ENCODE measurements at places on chromosomes 2 and 18.

DNA sequence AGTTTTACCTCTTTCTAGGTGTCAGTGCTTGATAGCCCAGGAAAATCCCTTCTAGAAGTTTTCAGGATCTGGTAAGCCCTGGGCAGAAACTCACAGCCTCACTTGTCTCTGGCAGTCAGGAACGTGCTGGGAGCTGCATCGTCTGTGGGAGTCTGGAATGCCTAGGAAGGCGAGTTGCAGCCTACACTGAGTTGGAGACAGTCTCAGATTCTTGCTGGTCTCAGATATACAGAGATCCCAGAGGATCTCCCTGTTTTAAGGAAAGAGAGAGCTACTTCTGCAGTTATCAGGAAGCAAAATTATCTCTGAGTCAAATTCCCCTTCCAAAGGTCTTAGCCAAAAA is 104.4 kb upstream of the CDC42EP3 start:
- DNase-seq = no peak

- DNase-seq = no peak
Measured at GRCh38 chr2:157684940-157685466, 56.3 kb upstream of the ACVR1C start.

- DNase-seq = peak; percentile 41
Measured at GRCh38 chr2:174607989-174608865, 10.6 kb upstream of the WIPF1 start.

DNA sequence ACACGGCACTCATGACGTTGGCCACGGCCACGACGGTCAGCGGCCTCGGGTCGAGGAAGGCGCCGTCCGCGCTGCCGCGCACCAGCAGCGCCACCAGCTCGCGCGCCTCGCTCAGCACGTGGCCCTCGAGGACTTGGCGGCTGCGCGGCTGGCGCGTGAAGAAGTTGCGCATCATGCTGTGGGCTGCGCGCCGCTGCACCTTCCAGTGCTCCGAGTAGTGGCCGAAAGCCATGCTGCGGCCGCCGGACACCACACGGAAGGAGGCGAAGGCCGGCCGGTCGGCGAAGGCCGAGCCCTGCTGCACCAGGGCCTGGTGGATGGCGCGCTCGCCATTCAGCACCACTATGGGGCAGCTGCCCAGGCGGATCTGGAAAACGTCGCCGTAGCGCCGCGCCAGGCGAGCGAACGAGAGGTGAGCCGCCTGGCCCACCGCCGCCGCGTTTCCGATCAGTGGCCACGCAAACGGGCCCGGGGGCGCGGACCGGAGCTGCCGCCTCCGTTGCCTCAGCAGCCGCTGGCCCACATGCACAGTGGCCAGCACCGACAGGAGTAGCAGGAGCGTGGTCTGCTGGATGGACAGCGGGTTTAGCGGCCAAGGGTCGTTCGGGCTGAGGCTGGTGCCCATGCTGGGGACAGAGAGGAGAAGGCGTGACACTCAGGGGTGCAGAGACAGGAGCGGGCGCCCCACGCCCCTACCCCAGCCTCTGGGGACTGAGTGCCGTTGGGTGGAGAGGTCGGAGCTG is 1.0 kb downstream of the CYP1B1 start:
- no peak for DNase-seq

- DNase-seq = no peak
Measured at GRCh38 chr2:8511868-8512612, 169.8 kb upstream of the ID2 start.

DNA sequence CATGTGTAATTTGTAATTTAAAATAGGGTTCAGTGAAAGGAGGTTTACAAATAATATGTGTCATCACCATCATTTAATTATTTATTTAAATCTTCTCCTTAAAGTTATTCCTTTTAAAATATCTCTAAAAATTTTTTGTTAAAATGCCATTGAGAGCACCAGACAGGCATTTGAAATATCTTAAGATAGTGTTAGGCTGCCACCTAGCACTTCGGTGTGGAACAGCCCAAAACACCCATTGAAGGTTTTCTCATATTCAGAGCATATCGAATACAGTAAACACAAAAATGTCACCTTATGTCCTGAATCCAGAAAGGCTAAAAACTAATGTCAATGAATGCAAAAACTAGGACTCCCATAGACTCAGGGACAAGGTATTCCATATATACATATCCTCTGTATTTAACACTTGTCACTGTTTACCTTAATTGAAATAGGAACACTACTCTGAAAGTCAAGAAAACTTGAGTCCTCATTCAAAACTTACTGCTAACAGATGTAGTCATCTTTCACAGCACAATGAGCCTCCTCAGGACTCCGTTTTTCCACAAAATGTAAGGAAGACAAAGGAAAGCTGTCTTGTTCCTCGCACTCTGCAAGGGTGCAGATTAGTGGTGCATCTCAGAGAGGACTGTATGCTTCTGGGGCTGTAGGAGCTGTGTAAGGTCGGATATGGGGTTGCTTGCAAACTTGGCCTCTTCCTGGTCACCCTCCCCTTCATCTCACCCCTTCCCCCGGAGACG is 329.5 kb downstream of the PAX3 start:
- DNase-seq = no peak

DNA sequence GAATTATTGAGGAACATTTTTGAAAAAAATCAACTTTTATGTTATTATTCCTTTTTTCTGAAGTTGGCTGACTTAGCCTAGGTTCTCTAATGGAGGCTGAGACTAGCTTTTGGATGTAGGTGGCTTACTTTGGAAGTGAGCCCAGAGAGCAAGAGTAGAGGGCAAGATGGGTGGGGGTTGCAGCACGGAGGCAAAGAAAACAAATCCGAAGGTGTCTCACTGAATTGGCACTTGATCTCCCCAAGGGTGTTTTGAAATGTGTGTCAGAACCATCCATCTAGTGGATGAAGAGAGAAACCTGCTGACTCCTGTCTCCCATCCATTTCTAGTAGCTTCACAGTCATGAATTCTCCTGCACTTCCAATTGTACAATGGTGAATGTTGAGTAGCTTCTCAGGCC is 390.7 kb downstream of the TMEM182 start:
- no peak for DNase-seq

- no peak for DNase-seq
Measured at GRCh38 chr2:47152803-47153202, 2.3 kb downstream of the STPG4 start.

DNA sequence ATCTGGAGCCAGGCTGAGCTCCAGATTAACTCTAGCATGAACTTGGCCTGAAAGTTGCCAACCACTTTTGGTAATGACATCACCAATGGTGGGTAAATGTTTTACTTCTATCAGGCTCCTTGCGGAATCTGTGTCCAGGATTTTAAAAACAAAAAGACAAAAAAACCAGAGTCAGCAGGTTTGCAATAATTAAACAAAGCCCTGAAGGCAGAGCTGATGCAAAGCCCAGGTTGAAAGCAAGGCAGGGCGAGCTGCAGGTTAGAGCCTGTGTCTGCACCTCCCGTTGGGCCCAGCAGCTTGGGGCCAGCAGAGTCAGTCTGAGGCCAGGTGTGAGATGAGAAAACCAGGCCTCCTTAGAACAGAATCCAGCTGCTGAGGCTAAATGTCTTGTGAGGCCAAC is 29.1 kb upstream of the ALK start:
- no peak for DNase-seq

DNA sequence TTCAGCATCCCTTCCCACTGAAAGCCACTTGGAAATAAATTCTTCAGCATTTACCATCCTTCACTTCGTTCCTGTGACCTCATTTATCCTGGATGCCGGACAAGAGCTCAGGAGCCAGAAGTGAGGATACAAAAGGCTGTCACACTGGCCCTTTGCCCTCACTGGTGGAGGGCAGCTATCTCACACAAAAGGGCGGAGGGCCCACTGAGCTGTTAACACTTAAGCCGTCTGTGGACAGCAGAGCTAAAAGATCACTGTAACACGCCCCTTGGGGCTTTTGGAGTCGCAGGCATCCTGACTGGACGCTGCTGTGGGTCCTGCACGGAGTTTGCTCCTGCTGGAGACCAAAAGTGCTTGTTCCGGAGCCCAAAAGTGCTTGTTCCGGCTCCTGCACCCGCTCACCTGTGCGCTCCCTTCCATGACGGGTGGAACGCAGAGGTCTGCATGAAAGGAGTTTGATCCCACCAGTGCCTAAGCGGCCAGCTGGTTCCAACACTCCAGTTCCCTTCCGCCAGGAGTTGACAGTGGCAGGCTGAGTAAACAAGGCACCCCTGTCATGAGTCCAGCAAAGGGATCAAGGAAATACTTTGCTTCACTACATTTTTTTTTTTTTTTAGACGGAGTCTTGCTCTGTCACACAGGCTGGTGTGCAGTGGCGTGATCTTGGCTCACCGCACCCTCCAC is 572.0 kb upstream of the LINC00305 start:
- DNase-seq = no peak

DNA sequence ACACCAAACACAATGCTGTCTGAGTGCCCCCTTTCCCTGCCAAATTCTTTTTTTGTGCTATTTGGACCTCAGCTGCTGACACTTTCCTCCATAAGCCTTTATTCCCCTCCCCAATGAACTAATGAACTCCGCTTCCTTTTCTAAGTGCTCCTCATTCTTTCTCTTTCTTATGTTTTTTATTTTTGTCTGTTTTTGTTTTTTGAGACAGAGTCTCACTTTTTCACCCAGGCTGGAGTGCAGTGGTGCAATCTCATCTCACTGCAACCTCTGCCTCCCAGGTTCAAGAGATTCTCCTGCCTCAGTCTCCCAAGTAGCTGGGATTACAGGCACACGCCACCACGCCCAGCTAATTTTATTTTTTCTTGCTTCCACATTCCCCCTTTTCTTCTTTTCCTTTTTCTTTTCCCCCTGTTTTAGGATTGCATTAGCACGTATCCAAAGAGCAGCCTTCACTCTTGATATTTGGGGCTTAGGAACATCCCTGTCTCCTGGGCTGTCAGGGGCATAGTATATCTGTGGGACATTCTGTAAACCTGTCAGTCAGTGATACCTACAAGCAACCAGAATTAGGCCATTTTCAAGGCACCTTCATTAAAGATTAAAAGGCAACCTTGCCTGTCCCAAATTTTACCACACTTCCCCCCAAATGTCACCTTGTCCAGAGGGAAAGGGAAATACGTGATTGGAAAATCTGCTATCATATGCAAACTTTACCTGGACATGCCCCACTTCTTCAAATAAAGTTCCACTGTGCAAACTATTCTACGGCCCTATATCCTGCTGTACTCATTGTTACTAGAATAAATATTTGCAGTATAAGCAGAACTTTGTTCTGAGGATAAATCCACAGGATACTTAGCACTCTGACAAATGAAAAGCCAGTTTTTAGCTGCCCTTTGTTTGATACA is 65.1 kb upstream of the ACSL3 start:
- no peak for DNase-seq

DNA sequence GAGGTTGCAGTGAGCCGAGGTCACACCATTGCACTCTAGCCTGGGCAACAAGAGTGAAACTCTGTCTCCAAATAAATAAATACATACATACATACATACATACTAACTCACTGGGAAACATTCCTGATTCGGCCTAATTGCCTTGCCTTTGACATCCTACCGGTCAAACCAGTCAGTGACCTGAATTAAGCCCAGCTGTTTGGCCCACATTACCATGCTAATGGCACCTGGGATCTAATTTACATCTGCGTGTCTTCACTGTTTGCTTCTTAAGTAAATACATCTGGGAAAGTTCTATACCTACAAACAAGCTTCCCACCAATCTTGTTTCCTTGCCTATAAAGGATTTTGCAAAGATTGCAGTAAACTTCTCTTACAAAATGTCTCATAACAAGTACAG is 230.2 kb upstream of the ZC3H15 start:
- no peak for DNase-seq

DNA sequence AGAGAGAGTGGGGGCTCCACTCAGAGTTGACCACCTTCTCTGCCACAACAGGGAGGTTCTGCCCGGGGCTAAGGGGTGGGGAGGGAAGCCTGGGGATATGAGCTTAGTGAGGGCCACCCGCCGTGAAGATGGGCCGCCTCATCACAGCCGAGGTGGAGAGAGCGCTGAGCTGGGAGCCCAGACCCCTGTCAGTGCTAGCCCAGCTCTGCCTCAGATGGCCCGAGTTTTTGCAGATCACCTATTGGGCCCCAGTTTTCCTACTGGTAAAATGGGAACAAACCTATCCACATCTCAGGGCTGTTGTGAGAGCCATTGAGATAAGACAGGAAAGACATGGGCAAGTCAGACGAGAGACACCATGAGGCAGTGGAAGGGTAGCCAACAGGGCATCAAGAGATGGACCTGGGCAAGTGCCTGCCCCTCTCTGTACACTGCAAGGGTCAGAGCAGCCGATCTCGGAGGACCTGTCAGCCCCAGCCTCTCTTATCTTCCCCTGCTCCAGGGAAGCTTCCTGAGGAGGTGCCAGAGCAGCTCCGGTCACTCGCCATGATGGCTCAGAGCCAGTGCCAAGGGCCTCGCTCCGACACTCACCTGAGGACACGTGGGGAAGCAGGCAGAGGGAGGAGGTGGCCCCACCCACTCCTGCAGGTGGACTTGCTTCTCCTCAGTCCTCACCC is 88.9 kb downstream of the MCFD2 start:
- no peak for DNase-seq
